ENCODE measurements at places on chromosomes 13 and 19.
A peak's percentile ranks its signal among the peaks of the same experiment; 100 is the strongest.

GRCh38 chr19:56118666-56119581, 2.2 kb downstream of the ZNF787 start:
- no peak for DNase-seq

DNA sequence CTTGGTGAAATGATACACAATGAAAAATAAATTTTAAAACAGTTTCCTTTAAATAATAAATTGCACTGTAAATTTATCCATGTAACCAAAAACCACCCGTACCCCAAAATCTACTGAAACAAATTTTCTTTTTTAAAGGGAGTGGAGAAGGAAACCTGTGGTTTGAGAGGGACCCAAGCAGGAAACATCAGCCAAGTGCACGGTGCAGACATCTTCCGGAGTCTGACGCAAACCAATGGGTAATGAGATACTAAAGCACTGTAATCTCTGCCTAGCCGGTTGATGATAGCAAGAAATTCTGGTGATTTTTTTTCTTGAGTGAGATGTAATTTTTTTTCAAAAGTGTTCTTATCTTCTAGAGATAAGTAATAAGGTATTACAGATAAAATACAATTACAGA, 115.4 kb downstream of the ABCC4 start:
- no peak for DNase-seq

- DNase-seq, result no peak
Observed at GRCh38 chr19:46586294-46586693, 14.8 kb upstream of the CALM3 start.

DNA sequence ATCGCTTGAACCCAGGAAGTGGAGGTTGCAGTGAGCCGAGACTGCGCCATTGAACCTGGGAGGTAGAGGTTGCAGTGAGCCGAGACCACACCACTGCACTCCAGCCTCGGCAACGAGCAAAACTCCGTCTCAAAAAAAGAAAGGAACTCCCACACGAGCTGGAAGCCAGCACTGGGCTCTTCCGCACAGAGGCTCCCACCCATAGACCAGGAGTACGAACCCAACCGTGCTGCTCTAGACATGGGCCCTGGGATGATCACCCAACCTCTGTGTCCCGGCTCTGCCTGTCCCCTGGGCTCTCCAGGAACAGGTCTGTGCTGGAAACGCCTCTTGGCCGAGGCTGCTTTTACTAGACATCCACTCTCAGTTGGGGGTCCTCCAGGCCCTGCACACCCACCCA, 12.0 kb downstream of the DOT1L start:
- DNase-seq, result no peak

DNA sequence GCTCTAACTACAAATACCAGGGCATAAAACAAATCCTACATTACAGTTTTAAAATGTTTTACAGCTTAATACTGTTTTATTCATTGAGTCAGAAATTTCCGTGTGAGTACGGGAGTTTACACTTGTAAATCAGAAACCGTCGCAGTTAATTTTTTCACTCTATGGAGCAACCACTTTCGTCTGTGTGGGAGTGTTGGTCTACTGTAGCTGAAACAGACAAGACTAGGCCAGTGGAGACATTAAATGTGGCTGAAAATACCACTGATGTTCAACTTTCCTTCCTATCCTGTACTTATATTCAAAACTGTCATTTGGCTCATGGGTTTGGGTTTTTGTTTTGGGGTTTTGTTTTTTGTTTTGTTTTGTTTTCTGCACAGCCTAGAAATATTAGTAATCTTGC, 268.7 kb downstream of the DCT start:
- no peak for DNase-seq

- DNase-seq, result no peak
Observed at GRCh38 chr13:49297338-49297737, 49.6 kb downstream of the CDADC1 start.

DNA sequence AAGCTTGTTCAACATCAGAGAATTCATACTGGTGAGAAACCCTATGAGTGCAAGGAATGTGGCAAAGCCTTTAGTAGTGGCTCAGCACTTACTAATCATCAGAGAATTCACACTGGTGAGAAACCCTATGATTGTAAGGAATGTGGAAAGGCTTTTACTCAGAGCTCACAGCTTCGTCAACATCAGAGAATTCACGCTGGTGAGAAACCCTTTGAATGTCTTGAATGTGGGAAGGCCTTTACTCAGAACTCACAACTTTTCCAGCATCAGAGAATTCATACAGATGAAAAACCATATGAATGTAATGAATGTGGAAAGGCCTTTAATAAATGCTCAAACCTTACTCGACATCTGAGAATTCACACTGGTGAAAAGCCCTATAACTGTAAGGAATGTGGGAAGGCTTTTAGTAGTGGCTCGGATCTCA, 25.2 kb downstream of the ZNF383 start:
- DNase-seq, result no peak

DNA sequence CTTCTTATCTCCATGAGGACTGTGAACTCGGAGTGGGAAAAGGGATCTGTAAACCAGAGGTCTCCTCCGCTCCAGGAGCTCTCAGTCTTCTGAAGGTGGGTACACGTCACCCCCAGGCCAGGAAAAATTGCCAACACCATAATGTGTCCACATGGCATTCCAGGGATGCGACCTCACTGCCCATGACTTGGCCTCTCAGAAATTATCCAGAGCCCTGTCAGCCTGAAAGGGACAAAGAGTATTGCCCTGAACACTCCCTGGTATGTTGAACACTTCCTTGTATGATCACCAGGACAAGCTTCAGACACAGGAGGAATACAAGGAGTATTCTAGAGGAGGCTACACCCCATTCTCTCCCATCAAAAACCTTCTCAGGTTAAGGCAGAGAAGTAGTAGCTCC, 81.0 kb upstream of the SLC7A1 start:
- no peak for DNase-seq

DNA sequence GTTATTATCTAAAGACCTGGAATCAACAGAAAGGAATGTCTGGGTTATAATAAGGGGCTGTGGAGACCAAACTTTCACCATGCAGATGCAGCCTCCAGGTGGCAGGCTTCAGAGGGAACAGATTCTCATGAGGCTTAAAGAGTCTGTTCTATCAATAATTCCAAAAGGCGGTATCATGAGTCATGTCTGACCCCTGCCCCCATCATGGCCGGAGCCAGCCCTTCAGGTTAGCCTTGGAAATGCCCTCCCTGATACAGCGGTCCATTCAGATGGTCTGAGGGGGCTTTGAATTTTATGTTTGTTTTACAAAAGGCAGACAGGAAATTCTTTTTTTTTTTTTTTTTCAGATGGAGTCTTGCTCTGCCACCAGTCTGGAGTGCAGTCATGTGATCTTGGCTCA, 21.7 kb upstream of the LAMP1 start:
- peak; percentile 17 for DNase-seq

DNA sequence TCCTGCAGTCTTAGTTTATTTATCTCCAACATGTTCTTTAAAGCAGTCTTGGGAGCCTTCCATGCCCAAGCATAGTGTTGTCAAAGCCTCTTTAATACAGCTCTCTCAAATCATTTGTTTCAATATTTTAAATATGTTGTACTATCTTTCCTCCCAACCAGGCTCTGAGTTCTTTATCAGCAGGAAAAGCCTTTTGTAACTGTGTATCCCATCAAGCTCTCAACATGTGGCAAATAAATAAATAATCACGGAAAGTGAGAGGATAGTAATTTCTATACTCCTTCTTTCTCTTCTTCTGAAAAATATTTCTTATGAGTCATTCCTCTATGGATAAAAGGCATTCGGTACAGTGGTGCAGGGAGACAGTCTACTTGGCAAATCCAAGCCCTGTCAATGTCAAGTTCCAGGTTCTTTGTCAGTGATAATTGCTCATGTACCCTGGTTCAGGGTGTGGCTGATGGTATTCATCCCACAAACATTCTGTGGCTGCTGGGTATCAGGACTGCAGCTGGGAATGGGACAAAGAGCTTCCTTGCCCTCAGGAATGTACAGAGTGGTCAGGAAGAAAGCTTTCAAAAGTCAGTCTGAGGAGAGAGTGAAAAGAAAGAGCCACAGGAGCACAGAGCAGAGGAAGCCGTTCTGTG, 384.3 kb downstream of the EFNB2 start:
- DNase-seq, result no peak

GRCh38 chr13:83829810-83830209, 52.5 kb downstream of the SLITRK1 start:
- DNase-seq, result no peak

DNA sequence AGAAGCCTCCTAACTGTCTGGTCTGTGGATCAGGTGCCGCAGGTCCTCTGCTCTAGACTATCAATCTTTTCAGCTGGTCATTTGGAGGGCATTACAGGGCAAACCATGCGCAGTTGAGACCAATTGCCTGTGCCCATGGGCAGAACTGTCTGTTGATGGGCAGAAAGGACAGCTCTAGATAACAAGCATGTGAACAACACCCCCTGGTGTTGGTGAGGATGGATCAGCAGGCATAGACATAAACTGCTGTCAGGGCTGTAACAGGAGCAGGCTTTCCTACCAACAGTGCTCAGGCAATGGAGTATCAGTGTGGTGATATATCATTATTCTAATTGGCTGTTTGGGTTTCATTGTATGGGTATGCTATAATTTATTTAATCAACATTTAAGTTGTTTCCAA, 104.7 kb upstream of the KL start:
- peak; percentile 46 for DNase-seq

GRCh38 chr13:32553720-32554119, 15.1 kb upstream of the N4BP2L2 start:
- no peak for DNase-seq

- DNase-seq, result no peak
Observed at GRCh38 chr19:47881757-47882156, 4.4 kb downstream of the SULT2A1 start.

GRCh38 chr13:52835071-52835839, 13.2 kb downstream of the PCDH8 start:
- DNase-seq, result no peak

- no peak for DNase-seq
Observed at GRCh38 chr13:110746438-110746837, 32.9 kb downstream of the ING1 start.

- DNase-seq, result no peak
Observed at GRCh38 chr19:18322318-18322758, 538 bp downstream of the LSM4 start.

DNA sequence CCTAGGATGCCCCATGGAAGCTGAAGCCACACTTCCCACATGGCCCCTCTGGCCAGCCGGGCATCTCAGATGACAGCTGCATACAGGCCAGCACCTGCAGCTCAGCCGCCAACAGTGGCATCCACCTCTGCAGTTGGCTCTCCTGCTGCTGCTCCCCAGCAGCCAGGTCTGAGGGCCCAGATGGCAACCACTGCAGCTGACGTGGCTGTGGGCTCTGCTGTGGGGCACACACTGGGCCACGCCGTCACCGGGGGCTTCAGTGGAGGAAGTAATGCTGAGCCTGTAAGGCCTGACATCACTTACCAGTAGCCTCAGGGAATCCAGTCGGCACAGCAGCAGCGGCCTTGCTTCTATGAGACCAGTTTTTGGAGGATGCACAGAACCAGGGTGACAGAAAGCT, 45.3 kb upstream of the LSM14A start:
- no peak for DNase-seq

DNA sequence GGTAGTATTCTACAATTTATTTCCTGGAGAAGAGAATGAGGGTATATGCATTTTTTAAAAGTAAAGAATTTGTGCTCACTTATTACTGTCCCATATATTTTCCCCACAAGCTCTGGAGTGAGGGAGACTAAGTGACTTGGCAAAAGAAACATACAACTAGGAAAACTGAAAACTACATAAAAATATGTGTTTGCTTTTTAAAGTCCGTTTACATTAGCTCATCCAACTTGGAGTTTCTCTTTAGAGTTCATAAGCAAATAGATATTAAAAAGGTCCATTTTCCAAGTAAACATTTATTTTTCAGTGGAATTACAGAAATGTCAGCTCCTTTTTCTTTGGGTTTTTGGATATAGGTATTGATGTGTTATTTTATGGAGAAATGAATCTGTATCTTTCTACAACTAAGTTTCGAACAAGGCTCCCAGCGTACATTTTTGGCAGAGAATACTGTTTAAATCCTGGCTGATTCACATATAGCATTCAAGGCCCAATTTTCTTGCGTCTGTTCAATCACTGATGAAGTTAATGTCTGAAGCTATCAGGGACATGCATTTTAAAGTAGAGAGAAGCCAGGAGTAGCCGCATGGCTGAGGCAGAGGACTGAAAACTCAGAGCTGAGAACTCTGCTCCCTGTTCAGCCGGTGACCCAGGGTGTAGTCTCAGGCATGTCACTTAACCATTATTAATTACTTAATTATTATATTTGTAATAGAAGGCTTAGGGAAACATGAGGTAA, 729.4 kb downstream of the EFNB2 start:
- DNase-seq, result no peak

GRCh38 chr13:33311040-33311439, 25.5 kb upstream of the STARD13 start:
- no peak for DNase-seq

Measured in NCI-H1092 (cell line).